Stimulated activated CD8-positive, alpha-beta memory T cell treated with anti-CD3 and anti-CD28 coated beads, Interleukin-4, amount 100 ng/mL, for 1 hour (primary cell): ENCODE measurements at places on chromosomes 13 and 19.

- DNase-seq: no peak
Observed at GRCh38 chr13:85728811-85729210, 70.4 kb downstream of the SLITRK6 start.

DNA sequence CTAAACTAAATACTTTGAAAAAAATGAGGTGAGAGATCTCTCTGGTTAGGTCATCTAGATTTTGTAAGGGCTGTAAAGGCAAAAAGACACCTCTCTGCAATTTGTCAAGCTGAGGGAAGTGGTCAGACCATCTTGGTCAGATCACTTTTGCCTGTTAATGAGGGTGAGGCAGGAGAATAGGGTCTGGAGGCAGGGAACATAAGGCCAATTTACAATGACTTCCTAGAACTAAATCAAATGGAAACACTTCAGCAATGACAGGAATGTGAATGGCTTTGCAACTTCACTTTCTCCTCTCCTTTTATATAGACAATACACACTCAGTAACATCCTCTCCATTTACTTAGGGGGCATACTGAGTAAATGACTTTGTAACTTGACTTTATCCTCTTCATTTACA, 1653.4 kb downstream of the SLITRK5 start:
- DNase-seq: no peak

DNA sequence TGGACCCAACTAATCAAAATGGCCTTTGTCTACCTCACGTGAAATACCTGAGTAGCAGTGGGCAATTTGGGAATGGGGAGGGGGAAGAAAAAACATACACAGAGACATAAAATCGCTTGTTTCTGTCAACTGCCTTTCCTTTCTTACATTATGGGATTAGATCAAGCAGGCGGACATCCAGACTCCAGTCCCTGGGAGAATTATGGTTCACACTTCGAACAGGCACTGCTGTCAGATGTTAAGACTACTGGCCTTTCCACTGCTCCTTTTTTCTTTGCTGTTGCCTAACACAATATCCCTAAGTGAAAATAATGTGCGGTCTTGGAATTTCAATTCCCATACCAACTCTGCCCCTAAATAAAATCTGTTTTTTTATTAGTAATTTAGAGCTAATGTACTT, 1719.7 kb upstream of the SLC10A2 start:
- DNase-seq: no peak

GRCh38 chr19:1084024-1084868, 10.9 kb downstream of the POLR2E start:
- DNase-seq: no peak

GRCh38 chr19:8085598-8086408, 33.2 kb downstream of the CCL25 start:
- no peak for DNase-seq

- no peak for DNase-seq
Observed at GRCh38 chr19:32813862-32814425, 55.6 kb downstream of the SLC7A9 start.

DNA sequence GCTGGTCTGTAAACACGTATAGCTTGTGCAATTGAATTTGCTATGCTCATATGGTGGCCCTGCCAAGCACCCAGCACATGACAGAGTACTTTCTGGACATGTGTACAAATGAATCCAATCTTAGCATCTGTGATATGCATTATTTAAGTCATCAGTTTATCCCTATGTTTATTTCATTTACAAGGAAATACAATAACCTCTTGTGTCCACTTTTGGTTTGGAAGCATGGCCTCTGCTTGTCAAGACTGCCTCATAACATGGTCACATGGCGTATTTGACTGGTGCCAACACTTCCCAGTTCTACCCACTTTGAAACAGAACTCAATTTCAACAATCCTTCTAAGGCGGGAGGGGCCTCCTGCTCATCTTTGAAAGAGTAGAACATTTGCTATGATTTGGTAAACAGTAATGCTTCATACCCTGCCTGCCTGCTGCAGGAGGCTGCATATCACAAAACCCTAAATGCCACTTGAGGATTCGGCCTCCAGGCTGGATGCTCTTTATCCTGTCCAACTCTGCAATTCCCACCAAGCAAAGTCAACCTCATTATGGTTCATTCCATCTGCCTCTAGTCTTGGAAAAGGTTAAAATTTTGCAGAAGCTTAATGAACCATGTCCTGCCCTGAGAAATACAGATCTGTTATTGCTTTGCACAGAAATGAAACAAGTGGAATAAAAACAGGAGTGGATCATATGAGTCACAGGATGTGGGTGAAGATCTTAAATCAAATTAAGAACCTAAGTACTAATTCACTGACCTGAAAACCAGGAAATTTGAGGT, 151.3 kb downstream of the CYSLTR2 start:
- no peak for DNase-seq

DNA sequence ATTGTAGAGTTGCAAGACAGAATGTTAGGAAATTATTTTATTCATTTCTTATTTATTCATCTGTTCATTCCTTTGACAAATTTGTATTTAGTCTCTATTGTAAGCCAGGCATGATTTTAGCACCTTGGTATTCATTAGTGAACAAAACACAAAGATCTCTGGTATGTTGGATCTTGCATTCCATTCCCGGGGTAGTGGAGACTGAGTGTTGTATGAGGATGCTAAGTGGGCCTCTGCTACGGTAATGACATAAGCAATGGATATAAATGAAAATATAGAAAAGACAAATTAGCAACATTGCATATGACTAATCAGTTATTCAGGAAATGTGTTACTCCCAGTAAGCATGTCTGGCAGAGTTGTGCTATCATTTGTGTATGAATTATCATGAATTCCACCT, 449.3 kb downstream of the PCDH17 start:
- DNase-seq: no peak

- DNase-seq: no peak
Observed at GRCh38 chr13:77113496-77113895, 86.5 kb upstream of the FBXL3 start.

DNA sequence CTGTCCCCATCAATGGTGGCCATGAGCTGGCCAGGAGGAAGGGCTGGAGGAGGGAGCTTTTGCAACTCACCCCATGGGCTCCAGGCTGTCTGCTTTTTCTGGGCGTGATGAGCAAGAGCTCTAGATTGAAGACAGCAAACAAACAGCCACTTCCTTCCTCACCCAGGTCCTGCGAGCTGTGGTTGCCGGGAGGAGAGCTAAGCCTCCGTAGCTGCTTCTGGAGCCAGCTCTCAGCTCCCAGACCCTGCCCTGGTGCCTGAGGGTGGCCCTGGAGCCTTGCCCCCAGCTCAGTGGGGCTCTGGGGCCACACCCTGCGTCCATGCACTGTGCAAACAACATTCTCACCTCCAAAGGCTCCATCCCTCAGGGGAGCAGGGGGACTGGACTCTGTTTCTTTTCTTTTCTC, 6.2 kb downstream of the MYO1F start:
- DNase-seq: peak; percentile 38

DNA sequence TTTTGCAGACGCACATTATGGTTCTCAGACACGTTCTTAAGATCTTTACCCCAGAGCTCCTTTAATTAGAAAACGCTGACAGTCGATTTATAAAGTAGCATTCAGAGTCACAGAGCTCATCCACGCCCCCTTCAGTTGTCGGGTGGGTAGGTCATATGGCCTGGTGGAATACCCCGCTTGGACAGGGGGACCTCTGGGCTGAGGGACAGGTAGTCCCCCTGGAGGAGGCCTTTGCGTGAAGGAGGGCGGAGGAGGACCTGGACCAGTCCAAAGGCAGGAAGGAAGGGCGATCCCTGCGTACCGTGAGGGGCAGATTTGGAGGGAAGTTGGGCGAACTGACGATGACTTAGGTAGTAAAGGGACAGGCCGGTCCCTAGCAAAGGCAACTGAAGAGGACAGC, 20.5 kb downstream of the VASP start:
- DNase-seq: no peak

- no peak for DNase-seq
Observed at GRCh38 chr13:114112231-114112825, 20.1 kb downstream of the RASA3 start.

GRCh38 chr13:112072534-112073244, 5.7 kb downstream of the SOX1 start:
- DNase-seq: no peak

- DNase-seq: no peak
Observed at GRCh38 chr13:27104606-27105005, 67.0 kb downstream of the USP12 start.

DNA sequence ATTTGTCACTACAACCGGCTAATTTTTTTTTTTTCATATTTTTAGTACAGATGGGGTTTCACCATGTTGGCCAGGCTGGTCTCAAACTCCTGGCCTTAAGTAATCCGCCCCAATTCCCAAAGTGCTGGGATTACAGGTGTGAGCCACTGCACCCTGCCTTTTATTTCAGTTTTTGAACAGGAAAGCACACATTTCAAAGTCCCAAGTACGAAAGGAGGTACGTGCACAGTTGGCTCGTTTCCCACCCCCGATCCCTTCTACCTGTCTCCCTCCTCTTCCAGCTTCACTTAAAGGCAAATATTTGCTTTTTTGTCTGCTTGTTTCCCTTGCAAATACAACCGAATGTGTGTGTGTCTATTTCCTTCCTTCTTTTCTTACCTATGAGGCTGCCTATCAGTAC, 30.5 kb downstream of the ZIC5 start:
- no peak for DNase-seq

DNA sequence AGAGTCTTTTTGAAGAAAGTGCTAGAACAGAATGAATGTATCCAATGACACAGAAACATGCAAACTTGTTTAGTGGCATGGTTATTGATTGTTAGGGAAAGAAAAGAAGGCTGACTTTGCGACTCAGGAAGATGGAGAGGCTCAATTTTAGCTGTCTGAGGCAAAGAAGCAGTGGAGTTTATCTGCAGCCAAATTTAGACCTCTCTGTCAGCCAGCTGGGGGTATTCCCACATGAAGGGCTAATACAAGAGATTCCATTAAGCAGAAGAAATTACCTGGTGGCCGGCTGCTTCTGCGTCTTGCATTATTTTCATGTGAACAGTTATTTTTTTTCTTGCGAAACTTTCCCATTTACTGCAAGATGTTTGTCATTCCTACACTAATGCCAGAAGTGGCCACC, 240.2 kb upstream of the NBEA start:
- DNase-seq: no peak

GRCh38 chr13:30353060-30353459, 45.7 kb upstream of the KATNAL1 start:
- no peak for DNase-seq

DNA sequence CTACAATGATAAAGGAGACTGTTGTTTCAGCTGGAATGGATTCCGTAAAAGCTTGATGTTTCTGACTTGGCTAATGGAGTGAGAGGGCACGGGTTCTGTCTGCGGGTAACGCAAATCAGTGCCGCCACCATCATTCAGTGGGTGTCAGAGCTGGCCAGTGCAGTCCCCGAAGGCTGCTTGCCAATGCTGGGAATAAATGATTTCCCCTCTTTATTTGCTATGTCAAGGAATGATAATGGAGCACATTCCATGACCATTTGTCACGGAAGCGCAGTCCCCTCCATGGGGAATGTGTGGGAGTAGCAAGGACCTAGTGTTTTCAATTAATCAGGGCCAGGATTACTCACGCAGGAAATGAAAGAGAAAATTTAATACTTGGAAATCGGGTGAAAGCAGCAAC, 899.3 kb downstream of the UQCRFS1 start:
- DNase-seq: no peak

GRCh38 chr13:111248822-111249221, 71.6 kb upstream of the TEX29 start:
- no peak for DNase-seq

GRCh38 chr19:55080968-55081769, 5.5 kb downstream of the EPS8L1 start:
- DNase-seq: peak; percentile 64

DNA sequence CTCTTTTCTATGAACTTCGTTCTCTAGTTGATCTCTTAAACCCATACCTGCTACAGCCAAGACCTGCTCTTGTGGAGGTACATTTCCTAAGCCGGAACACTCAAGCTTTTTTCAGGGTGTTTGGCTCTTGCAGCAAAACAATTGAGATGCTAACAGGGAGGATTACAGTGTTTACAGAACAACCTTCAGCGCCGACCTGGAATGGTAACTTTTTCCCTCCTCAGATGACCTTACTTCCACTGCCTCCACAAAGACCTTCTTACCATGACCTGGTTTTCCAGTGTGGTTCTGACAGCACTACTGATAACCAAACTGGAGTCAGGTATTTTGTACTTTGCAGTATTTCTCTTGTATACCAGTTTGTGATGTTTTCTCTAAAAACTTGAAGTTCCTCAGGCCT, 506 bp downstream of the KCNRG start:
- no peak for DNase-seq

DNA sequence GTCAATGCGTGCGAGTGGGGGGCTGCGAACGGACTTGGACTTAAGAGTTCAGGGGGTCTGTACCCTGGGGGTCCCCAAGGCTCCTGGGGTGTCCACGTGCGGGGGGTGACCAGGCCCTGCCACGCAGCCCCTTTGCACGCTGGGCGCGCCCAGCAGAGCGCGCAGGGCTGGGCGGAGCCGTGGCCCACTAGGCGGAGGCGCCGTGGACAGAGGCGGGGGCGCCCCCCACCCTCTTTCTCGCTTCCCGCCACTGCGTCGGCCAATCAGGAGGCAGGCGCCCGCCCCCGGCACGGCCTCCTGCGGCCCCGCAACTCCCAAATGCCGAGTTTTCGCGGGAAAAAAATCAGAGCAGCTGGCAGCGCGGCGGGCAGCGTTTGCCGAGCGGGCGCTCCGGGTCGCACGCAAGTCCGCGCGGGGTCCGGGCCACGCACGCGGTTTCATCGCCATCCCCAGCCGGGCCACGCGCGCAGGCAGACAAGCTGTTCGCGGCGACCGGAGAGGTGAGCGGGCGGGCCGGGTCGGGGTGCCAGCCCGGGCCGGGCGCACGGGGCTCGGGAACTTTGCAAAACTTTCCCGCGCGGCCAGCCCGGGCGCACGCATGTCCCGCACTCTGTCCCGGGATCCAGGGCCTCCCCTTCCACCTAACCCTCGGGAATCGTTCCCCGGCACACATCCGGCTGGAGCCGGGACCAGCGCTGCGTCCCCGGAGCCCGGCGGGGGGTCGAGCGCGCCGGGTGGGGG, at the start of gene UHRF1:
UHRF1 (plus strand) TSS at position 346 of the 741 bp plus-strand sequence. CDS start 1,385 bp downstream, outside the sequence.
- no peak for DNase-seq

GRCh38 chr13:42696191-42696590, 85.2 kb upstream of the FAM216B start:
- no peak for DNase-seq

GRCh38 chr19:5949792-5950305, 28.1 kb downstream of the RANBP3 start:
- no peak for DNase-seq

GRCh38 chr13:114115191-114115671, 17.2 kb downstream of the RASA3 start:
- no peak for DNase-seq
